ENCODE measurements at places on chromosomes 11 and 22. TPM values are rescaled to one million over a fixed set of nuclear protein-coding genes. Genes with fewer than 3 reads are reported as not detected.
A peak's percentile ranks its signal among the peaks of the same experiment; 100 is the strongest.

- DNase-seq: peak; percentile 25
These were observed 10.2 kb upstream of the LRRC32 start for GRCh38 chr11:76680518-76681425.

- no peak for DNase-seq
These were observed 7.5 kb downstream of the CLCF1 start for GRCh38 chr11:67365736-67366444.

DNA sequence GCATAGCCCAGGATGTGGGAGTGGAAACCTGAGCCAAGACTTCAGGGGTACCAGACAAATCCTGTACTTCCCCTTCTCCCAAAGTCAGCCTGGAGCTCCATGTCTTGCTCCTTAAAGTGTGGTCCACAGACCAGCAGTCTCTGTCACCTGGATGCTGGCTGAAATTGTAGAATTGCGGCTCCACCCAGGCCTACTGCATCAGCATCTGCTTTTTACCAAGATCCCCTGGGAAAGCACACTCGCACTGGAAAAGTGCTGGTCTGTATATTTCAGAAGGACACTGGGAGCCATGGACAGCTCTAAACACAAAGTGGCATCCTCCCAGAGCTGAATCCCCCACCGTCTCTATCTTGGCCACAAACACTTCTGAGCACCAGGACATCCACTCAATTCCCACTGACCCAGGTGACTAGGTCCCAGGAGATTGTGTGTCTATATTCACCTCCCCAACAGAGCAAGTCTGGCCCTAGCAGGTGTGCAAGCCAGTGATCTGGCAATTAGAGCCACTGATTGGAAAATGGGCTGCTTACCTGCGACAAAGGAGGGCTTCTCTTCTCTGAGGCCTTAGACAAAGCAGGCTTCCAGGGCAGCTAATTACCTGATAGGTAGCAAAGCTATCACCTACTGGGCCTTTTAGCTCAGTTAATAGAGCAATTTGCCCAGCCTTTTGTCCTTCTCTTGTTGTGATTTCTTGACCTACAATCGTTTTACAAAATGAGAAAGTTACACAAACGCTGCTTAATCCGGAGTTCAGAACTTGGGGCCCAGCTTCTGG, 443.3 kb downstream of the MN1 start:
- no peak for DNase-seq

MIOX gene
- polyA plus RNA-seq: not detected

SMTNL1 gene
- not detected for polyA plus RNA-seq

GRCh38 chr22:26553056-26553752, 36.7 kb downstream of the TPST2 start:
- DNase-seq: peak; percentile 77

MFNG gene
- polyA plus RNA-seq: 6.0 TPM

GRCh38 chr11:109303342-109303741, 118.6 kb upstream of the C11orf87 start:
- peak; percentile 46 for DNase-seq

GRCh38 chr22:27252282-27253049, 549.1 kb downstream of the MN1 start:
- peak; percentile 75 for DNase-seq

DNA sequence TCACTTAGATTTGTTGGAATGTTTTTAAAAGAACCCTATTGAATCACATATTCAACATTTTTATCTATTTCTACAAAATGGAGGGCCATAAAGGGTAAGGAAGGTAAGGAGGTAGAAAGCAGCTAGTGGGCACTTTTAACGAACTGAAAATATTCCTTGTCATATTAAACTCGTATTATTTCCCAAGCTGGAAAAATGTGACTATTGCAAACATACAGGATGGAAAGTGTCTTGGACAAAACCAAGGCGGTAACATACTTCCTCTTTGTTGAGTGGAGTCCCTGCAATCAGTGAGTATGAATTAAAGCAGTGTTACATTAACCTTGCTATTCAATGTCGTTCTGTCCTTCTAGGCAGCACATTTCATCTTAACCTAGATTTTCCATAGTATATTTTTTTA, 165.6 kb downstream of the RCN1 start:
- no peak for DNase-seq

DNA sequence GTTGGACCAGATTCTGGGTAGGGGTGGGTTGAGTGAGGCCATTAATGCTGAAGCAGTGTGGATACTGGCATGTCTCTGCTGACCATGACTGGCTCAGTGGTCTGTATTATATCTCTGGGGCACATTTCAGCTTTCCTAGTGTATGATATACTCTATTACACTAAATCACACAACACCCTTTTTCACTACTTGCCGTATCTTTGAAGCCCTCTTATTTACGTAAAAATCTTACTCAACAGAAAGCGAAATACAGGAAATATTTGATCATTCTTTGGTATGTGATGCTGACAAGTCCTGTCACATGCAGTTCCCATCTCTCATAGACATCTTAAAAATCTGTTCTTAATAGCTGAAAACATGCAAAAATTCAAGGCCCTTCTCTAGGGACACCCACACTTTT, 40.3 kb downstream of the OR5B17 start:
- no peak for DNase-seq

E2F8 gene
- 3.1 TPM for polyA plus RNA-seq

DNA sequence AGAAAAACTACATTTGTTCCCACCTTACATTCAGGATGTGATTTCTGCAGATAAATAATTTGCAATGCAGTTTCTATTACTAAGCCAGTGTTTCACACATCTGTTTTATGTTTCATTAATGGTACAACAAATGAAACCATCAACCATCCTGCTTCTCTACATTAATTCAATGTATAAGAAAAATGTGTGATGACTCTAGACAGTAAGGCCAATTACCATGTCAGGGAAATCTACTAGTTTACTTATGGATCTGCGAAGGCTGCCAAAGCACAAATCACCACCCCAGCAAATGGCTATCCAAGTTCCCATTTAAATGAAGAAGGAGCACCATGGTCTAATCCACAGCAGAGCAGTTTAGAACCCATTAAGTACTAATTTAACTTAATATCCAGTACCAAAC, 50.1 kb upstream of the NCAM1 start:
- no peak for DNase-seq

CHADL gene
- polyA plus RNA-seq: 1.1 TPM

TREH gene
- not detected for polyA plus RNA-seq

- DNase-seq: no peak
These were observed 497 bp upstream of the SSRP1 start for GRCh38 chr11:57336111-57336666.

GRCh38 chr11:127564810-127565209, 564.2 kb upstream of the KIRREL3 start:
- DNase-seq: peak; percentile 32

GRCh38 chr11:116255321-116255953, 517.4 kb downstream of the BUD13 start:
- no peak for DNase-seq

GRCh38 chr22:31776231-31776630, 22.4 kb downstream of the DEPDC5 start:
- DNase-seq: no peak

FGF4 gene
- not detected for polyA plus RNA-seq

- no peak for DNase-seq
These were observed 1110.4 kb downstream of the BRD1 start for GRCh38 chr22:48717076-48717810.

GRCh38 chr11:127670374-127671119, 670.0 kb upstream of the KIRREL3 start:
- no peak for DNase-seq

All from mammary epithelial cell (primary cell).